HepG2 (cell line): ENCODE measurements at places on chromosomes 6 and 20. TPM values are rescaled to one million over a fixed set of nuclear protein-coding genes. Genes with fewer than 3 reads are reported as not detected.

The PI16 gene
- not detected in 2 replicates for total RNA-seq

The SEC23B gene
- 120 and 178 TPM in 2 replicates for total RNA-seq

The GLP1R gene
- total RNA-seq = not detected in 2 replicates

The PTPRK gene
- total RNA-seq = 52.4 and 98.3 TPM in 2 replicates
